ENCODE measurements at places on chromosomes 12 and 14. TPM values are rescaled to one million over a fixed set of nuclear protein-coding genes. Genes with fewer than 3 reads are reported as not detected.

Gene FIGNL2
- 0.76 TPM for total RNA-seq

Gene LRCOL1
- not detected for total RNA-seq

Gene ESPL1
- 0.83 TPM for total RNA-seq

Gene NINJ2
- 6.1 TPM for total RNA-seq

Gene STAB2
- not detected for total RNA-seq

Gene MORN3
- 9.5 TPM for total RNA-seq

Gene SETD3
- 47.6 TPM for total RNA-seq

Gene MYH6
- not detected for total RNA-seq

Gene PAX9
- total RNA-seq: not detected

Gene PAH
- total RNA-seq: 0.15 TPM

Gene TAS2R46
- 1.2 TPM for total RNA-seq

Gene SLC38A4
- not detected for total RNA-seq

Gene CFAP251
- 0.97 TPM for total RNA-seq

Gene KLRC2
- total RNA-seq: not detected

Gene KLRB1
- total RNA-seq: 182 TPM

Gene EGLN3
- 10.3 TPM for total RNA-seq

Gene GPR33
- total RNA-seq: not detected

Gene ABCC9
- not detected for total RNA-seq

Gene CISTR
- not detected for total RNA-seq

Gene REP15
- total RNA-seq: not detected

Gene BCAT1
- total RNA-seq: 1.1 TPM

Gene ASCL1
- total RNA-seq: not detected

Gene C12orf43
- total RNA-seq: 16.1 TPM

Gene PLCZ1
- total RNA-seq: not detected

Gene SLC2A3
- total RNA-seq: 689 TPM

Gene MMP17
- not detected for total RNA-seq

Gene FGF6
- total RNA-seq: not detected

Gene SYCP3
- total RNA-seq: 0.29 TPM

Gene KRT76
- total RNA-seq: not detected

Gene SLC24A4
- total RNA-seq: 2.0 TPM

Gene RILPL1
- total RNA-seq: 3.4 TPM

Gene ASB2
- total RNA-seq: 2.3 TPM

Gene SERPINA12
- total RNA-seq: not detected

Gene TNFAIP2
- 6.3 TPM for total RNA-seq

Gene SLCO1A2
- not detected for total RNA-seq

Gene TEX52
- not detected for total RNA-seq

Gene DNAJC22
- total RNA-seq: not detected

Gene OR4Q2
- total RNA-seq: not detected
